ENCODE measurements at places on chromosomes 5 and 9.

GRCh38 chr5:178108966-178109365 lies 4.4 kb upstream of the N4BP3 start:
- no peak for DNase-seq

- DNase-seq: no peak
Measured at GRCh38 chr5:169511708-169512107, 71.9 kb upstream of the SPDL1 start.

DNA sequence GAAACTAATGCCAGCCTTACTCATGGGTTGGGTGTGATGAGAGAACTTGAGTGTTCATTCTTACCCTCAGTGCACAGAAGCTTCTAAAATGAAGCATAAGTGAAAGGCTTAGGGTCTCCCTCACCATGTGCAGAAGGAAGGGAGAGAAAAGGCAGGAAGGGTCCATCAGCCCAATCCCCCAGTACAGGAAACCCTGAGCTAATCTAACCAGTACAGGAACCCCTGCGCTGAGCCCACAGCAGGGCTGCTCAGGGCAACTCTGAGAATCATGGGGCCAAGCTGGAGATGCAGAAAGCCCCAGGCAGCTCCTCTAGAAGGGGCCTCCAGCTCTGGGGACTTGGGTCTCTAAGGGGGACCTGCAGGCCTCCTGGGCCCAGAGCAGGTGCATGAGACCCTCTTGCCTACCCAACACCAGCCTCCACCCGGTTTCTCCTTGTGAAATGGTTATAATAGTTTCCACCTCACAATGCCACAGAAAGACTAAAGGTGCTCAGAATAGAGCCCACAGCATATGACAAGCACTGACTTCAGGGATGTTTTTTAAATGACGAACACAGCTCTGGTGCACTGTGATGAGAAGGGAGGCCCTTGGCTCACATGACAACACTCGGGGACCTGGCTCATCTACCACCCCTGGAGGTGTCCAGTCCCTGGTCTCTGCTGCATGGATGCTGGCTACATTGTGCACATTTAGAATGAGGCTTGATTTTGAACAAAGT lies 190.1 kb downstream of the ACTL7B start:
- no peak for DNase-seq

GRCh38 chr5:151058891-151059489 lies 21.8 kb downstream of the TNIP1 start:
- no peak for DNase-seq

DNA sequence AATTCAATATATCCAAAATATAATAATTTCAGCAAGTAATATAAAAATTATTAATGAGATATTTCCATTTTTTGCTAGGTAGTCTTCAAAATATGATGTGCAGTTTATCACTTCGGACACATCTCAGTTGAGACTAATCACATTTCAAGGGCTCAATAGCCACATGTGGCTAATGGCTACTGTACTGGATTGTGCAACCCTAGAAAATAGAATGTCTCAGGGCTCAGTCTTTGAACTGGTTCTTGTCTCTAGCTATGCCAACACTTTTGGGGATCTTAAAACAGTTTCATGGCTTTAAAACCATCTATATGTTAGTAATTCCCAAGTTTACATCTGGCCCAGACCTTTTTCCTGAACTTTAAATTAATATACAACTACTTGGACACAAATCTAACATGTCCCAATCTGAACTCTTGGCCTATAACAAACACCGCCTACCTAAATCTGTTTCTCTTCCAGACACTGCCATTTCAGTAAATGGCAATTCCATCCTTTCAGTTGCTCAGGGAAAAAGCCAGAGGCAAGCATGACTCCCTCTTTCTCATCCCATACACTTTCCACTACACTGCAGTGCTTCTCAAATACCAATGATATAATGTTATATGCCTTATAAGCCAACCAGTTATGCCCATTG lies 18.8 kb downstream of the PTAR1 start:
- no peak for DNase-seq

DNA sequence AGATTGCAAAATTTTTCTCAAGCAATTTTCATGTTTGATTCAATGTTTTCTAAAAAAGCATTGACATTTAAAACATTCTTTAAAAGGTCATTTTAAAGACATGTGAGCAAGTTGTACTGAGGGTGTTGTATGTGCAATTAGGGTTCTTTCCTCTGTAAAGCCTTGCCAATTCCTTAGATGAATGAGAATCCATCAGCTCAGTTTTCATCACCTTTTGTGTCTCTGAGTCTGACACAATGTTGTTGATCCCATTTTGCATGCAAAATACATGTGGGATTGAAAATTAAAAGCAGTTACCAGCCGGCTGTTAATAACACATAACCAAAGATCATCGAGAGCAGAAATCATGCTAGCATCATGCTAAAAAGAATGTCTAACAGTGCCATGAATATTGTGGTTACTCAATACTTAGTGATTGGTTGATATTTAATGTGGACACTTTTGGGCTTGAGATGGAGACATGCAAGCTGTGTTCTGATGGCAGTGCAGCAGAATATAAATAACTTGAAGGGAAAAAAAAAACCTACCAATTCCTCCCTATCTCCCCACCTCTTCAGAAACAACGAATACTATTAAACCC lies 57.7 kb downstream of the FGF10 start:
- DNase-seq: no peak

- no peak for DNase-seq
Measured at GRCh38 chr5:39216631-39217030, 2.7 kb downstream of the FYB1 start.

DNA sequence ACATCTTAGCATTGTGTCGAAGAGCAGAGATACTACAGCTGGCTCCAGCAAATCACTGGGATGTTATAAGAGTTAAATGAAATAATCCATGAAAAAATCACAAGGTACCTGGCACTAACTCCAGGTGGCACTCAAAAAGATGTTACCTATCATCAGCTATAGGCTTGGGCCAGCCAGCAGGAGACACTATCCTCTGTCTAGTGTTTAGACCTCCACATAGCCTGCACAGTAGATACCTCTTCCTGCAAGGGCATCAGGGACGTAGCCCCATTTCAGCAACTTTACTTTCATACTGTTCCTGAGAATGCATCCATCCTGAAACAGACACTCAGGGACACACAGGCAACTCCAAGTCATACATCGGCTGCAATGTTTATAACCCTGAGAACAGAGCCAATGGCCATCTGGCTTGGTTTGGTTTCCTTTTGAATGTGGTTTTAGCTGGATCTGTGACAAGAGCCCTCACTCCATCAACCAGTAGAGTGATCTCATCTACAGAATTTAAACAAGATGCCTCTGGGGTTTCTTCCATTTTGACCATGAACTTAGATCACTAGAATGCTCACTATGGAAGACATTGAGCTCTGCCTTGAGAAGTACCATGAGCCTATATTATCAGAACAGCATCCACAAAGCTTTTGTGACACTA lies 69.9 kb downstream of the TLE1 start:
- DNase-seq: no peak

- DNase-seq: no peak
Measured at GRCh38 chr9:121827251-121827967, 176.0 kb downstream of the DAB2IP start.

DNA sequence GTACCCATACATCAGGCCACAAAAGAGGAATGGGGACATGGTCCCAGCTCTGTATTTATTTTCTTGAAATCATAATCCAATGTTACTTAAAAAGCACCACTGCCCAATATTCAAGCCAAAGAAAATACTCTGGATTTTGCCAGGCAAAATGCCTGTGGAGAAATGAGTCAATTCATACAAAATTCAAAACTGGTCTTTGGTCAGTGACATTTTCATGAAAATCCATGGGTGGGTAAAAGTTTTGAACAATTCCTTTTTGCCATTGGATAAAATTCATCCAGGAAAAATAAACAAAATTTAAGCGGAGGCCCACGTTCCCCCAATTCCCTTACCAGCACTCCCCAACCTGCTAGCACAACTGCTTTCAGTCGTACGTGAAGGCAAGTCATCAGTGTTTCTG lies 186.2 kb downstream of the GLIS3 start:
- no peak for DNase-seq

- DNase-seq: no peak
Measured at GRCh38 chr9:95171001-95171400, 146.5 kb downstream of the FANCC start.

GRCh38 chr5:2000591-2000990 lies 117.9 kb upstream of the IRX4 start:
- DNase-seq: no peak

- DNase-seq: no peak
Measured at GRCh38 chr9:1200847-1201251, 150.7 kb downstream of the DMRT2 start.

DNA sequence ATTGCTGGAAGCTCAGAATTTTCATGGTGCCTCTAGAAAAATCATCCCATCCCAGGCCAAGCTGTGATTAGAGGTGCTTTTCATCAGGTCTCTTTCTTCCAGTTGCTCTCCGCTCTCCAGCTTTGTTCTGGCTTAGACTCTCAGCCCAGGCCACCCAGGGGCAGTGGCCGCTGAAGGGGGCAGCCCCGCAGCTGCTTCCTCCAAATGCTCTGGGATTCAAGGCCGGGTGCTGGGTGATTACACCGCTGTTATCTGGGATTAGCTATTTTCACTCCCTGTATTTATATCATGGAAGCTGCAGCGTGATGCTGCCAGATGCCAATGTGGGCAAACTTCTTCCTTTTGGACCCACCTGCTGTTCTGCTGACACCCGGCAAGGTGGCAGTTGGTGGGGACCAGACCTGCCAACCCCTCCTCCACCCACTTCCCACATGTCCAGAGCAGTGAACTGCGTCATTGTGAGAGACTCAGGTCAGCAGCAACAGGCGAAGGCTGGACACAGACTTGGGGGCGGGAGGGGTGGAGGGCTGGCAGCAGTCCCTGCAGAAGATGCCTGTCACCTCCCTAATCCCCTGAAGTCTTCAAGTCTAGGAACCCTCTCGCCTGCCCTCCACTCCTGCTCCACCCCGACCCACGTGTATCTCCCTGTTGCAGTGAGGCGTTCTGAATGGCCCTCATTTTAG lies 33.9 kb upstream of the NKX2-5 start:
- DNase-seq: no peak

DNA sequence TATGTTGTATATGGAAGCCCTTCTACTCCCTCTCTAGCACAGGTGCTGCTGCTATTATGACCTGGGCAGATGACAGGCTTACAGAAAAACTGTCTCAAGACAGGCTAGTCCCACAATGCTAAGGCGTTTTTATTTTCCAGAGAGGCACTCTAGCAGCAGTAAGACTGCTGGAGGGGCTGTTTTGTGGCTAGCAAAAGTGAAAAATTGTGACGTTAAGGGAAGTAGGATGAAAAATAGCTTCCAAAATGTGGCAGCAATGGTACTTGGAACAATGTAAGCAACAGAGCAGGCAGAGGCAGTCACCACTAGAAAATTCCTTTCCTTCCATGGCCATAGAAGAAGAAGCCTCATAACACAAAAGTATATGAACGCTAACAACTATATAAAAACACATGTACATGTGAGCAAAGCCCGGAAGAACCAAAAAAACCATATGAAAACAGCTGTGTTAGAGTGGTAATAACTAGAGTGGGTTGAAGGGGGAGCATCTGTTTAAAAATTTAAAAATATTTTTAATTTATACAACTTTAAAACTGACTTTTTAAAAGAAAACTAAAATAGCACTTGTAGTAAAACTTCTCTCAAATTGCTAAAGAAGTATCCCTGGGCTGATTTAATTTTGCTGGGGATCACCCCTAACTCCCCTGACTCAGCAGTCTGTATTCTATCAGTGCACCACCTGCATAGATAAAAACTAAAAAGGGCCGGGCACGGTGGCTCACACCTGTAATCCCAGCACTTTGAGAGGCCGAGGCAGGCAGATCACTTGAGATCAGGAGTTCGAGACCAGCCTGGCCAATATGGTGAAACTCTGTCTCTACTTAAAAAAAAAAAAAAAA lies 30.6 kb downstream of the CLINT1 start:
- DNase-seq: no peak

- DNase-seq: no peak
Measured at GRCh38 chr5:112929336-112930081, 7.5 kb upstream of the REEP5 start.

DNA sequence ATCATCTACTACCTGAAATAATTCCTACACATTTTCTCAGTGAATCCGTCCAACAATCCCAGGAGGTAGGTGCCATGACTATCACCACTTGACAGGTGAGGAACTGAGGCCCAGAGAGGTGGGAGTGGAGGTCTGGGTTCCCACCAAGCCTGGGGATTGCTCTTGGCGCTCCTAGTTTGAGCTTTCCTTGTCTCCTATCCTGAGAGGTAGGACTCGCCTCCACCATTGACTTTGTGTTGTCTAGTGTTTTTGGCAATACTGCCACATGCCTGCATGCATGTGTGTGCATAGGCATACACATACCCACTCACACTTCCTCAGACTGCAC lies 6.3 kb upstream of the NTNG2 start:
- no peak for DNase-seq

GRCh38 chr5:158725297-158725851 lies 374.3 kb downstream of the EBF1 start:
- no peak for DNase-seq

GRCh38 chr9:133353548-133353947 lies 2.7 kb downstream of the SURF1 start:
- DNase-seq: no peak

GRCh38 chr5:160297004-160297403 lies 15.4 kb downstream of the CCNJL start:
- DNase-seq: no peak

GRCh38 chr9:26669701-26670670 lies 222.6 kb downstream of the CAAP1 start:
- no peak for DNase-seq

GRCh38 chr5:136276946-136277345 lies 84.0 kb upstream of the SMIM32 start:
- no peak for DNase-seq

Measured in ascending aorta (tissue), 2 donors.